Stimulated activated CD4-positive, alpha-beta T cell treated with anti-CD3 and anti-CD28 coated beads, Interleukin-12 subunit alpha, Interleukin-12 subunit beta, amount 100 ng/mL, for 4 hours (primary cell): ENCODE measurements at places on chromosomes 1 and 21.

GRCh38 chr1:209576392-209577197 lies 6.9 kb upstream of the CAMK1G start:
- peak; percentile 67 for DNase-seq

DNA sequence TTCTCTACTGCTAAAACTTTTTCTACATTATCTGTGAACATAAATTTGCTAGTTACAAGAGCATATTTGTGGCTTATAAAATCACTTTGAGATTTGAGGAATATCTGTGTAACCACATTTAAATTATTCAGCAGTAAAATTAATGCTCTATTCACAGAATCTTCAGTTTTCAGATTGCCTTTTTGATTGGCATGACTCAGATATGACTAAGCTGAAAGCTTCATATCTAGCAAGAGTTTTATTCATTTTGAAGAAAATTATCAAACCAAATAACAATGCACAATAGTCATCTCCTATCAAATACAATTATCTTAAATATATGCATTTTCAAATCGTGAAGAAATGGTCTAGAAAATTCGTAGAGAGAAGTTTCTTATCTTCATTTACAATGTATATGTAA lies 1498.2 kb upstream of the B3GALT2 start:
- DNase-seq = no peak

DNA sequence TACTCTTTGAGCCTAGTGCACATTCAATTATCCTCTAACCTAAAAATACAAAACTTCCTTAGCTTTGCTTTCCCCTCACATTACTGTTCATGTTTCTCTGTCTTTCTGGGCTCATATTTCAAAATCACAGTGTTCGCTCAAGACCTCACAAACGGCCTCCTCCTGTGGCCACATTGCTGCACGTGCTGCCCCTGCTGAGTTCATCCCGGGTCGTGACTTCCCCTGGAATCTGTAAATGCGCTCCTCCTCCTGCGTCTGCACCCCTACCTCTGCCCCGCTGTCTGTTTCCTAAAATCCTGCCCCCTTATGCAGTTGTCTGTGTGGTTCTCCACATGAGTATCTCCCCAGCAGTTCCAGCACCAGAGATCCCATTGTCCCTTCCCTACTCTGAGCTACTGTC lies 45.5 kb upstream of the RAVER2 start:
- no peak for DNase-seq

GRCh38 chr1:44924835-44925464 lies 61.4 kb downstream of the EIF2B3 start:
- DNase-seq = no peak

DNA sequence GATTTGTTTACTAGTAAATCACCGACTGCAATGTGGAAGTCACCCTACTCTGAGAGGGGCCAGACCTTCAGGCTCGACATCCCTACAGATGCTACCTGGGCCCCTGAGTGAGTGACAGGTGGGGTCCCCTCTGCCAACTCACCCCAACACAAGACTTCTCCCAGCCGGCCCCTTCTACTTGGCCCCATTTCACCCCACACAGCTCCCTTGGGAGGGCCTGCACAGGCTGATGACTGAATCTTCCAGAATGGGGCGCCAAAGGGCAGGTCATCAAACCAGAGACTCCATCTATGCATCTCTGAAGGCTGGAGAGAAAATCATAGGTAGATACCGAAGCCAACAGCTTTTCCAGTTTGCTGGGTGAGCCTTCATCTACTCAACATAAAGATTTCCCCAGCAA lies 9.4 kb upstream of the S100A8 start:
- DNase-seq = no peak

GRCh38 chr1:175415129-175415712 lies 222.6 kb upstream of the KIAA0040 start:
- DNase-seq = no peak
